ENCODE measurements at places on chromosomes 13 and 19.

DNA sequence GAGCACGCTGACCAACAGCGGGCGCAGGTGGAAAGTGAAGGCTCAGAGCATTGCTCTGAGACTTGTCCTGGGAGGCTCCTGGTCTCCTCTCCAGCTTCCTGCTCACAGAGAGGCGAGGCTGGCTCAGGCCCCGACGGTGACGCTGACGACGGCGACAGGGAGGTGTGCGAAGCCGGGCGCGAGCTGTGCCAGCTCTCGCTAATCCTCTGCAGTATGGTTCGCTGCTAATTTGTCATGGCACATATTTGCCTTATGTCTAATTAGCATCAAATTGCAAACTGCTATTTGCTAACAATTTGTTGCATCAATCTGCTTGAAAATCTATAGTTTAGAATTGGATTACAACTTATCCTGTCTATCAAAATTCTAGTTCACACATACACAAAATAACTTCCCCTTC is 469.8 kb upstream of the ZNF507 start:
- no peak for DNase-seq

GRCh38 chr13:94195715-94196114 is 283.8 kb downstream of the DCT start:
- no peak for DNase-seq

GRCh38 chr13:106499896-106500295 is 35.6 kb downstream of the EFNB2 start:
- no peak for DNase-seq

DNA sequence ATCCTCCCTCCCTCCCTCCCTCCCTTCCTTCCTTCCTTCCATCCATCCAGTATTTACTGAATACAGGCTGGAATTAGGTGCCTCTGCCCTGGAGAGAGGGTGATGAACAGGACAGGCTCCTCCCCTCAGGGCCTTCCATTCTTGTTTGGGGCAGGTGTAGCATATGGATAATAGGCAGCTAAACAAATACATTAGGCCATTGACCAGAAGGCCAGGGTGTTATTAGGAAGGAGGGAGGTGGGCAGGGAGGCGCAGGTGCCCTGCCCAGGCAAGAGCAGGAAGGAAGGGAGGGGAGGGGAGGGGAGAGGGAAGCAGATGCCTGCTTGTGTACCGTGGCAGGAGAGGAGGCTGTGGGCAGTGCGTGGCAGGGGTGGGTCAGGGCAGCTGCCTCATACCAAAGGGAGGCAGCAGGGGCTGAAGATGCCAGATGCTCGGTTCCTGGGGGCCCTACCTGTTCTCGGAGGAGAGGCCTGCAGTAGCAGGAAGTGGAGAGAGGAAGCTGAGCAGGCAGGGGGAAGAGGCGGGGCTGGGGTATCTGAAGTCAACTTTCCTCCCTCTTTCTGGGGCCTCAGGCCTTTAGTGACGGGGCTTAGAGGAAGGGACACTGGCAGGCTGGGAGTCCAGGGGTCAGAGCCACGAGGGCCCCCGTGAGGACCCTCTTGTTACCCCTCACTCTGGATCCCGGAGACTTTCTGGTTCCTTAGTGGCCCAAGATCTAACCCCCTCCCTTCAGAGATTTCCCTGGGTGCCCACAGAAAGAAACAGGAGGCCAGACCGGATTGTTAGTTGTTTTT is at the start of gene RINL:
RINL (minus strand) TSS at position 495 of the 794 bp plus-strand sequence. CDS start 1,533 bp downstream, outside the sequence.
- peak; percentile 71 for DNase-seq

DNA sequence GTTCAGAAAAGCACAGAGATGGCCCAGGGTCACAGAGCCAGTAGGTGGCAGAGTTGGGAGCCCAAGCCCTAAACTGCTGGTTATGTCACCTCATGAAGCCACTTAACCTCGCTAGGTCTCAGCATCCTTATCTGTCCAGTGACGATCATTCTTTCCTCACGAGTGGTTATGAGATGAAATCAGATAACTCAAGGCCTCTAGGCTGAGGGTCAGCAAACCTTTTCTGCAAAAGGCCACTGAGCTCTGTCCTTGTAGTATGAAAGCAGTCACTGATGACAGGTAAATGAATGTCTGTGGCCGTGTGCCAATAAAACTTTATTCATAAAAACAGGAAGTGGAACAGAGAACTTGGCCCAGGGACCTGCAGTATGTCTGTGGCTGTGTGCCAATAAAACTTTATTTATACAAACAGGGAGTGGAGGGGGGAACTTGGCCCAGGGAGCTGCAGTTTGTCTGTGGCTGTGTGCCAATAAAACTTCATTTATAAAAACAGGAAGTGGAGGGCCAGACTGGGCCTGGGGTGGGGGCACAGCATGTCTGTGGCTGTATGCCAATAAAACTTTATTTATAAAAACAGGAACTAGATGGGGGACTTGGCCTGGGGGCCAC is 71.2 kb downstream of the GNG7 start:
- no peak for DNase-seq

- DNase-seq, result no peak
These were observed 428.5 kb upstream of the NBEA start for GRCh38 chr13:34513526-34513925.

GRCh38 chr13:41006978-41007743 is 12.0 kb downstream of the ELF1 start:
- no peak for DNase-seq

- no peak for DNase-seq
These were observed 1703.2 kb downstream of the EFNB2 start for GRCh38 chr13:104832231-104832630.

DNA sequence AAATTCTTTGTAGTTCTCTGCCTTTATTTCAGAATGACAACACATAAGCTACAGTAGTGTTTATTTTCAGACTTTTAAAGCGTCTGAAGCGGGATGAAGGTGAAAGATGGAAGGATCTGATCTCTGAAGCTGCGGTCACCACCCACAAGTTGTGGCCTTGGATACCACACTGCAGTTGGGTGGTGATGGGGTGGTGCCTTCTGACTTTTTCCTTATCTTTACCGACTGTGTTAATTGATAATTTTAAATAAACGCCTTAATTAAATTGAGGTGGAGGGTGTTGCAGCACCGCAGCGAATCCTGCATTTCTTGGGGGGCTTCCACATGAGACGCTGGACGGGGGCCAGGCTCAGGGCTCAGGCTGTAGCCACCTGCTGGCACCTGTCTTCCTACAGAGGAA is 1.3 kb downstream of the TFDP1 start:
- DNase-seq, result no peak

GRCh38 chr13:28375250-28375930 is 119.5 kb downstream of the FLT1 start:
- no peak for DNase-seq

DNA sequence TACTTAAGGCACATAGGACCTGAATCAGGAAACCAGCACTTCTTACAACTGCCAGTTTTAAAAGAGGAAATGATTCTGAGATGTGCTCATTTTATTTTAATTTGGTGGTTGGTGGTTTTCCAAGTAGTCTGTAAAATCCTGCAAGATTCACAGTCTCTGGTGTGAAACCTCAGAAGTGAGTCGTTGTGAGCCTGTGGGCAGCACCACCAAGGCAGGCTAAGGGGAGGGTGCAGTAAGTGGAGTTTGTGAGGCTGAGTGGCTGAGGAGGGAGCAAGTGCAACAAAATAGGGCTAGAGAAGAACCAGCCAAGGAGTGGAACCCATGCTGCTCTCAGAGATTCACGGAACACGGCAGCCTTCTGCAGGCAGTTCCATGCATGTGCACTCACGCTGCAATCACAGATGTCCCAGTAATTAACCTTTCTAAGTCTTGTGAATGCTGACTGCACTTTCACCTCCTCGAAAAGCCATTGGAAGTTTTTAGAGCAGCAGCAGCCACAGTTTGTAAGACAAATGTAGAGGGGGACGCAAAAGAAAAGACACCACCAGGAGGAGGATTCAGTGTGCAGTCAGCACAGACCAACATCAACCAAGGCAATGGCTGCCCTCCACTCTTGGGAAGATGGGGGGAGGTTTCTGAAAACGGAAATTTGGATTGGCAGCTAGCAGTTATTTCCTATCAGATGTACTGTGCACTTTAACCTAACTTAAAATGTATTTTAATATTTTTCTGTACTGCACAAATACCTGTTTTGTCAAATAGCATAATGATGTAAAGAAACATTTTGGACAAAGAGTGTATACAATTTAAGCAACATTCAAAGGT is 44.9 kb downstream of the ESD start:
- peak; percentile 19 for DNase-seq

GRCh38 chr19:55188625-55189024 is 8.5 kb upstream of the SYT5 start:
- DNase-seq, result no peak

DNA sequence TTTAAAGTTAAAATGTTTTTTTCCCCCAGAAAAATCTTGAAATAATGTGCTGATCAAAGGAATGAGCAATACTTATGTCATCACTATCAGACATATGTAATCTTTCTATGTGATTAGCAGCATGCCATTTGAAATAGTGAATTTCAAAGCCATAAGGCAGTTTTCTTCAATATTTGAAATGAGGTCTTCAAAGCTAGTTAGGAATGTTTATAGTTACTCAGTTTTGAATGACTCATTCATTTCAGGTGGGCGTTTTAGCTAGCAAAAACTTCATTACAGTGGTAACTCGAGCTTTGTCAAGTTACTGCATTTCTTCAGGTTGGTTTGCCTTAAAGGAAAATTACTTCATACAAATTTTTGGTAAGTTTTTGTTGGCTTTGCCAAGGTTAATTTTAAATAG is 102.1 kb downstream of the ATP8A2 start:
- DNase-seq, result no peak

DNA sequence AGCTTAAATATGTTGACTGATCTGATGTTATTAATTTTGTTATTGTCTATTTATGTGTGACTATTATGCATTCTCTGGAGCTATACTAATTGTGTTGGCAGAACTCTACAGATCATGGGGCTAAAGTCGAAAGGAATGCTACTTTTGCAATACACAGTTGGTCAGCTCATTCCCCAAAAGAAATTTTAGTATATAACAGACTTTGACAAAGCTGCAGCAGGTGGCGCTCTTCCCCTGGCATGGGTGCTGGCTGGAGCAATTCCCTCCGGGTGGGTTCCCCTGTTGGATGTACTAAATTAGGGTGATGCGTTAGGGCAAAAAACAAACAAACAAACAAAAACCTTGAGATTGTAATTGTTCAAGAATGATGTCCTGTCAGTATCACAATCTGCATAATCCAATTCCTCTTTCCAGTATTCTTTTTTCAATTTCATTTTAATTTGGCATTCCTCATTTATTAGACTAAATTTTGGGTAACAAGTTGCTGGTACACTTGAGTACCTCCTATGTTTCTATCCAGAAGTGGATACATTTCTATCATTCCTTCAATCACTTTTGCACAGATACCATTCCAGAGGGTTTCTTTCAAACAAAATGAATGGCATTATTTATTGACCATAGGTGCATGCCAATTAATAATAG is 322.8 kb upstream of the EDNRB start:
- no peak for DNase-seq

- DNase-seq, result no peak
These were observed 1000.6 kb downstream of the OLFM4 start for GRCh38 chr13:54029226-54029625.

- peak; percentile 65 for DNase-seq
These were observed 75.6 kb upstream of the TM9SF2 start for GRCh38 chr13:99425485-99426341.

GRCh38 chr19:15448778-15449619 is 757 bp downstream of the WIZ start:
- no peak for DNase-seq

Data from activated CD4-positive, alpha-beta T cell treated with anti-CD3 and anti-CD28 coated beads for 4 hours (primary cell).